ENCODE measurements at places on chromosomes 13 and 19.

DNA sequence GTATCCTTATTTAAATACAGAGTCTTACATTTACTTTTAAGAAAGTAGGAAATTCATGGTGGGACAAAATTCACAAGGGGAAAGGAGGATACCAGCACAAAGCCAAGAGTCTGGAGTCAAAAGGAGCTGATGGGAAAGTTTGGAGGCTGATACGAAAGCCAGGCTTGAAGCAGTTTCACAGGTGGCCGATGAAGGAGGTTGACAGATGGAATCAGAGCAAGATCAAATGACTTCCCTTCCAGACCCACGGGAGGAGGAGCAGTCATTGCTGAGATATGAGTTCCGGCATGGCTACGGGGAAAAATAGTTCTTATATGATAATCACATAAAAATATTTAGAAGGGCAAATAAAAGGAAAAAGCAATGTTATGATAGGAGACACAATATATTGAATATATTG, 65.0 kb downstream of the DGKH start:
- no peak for DNase-seq

DNA sequence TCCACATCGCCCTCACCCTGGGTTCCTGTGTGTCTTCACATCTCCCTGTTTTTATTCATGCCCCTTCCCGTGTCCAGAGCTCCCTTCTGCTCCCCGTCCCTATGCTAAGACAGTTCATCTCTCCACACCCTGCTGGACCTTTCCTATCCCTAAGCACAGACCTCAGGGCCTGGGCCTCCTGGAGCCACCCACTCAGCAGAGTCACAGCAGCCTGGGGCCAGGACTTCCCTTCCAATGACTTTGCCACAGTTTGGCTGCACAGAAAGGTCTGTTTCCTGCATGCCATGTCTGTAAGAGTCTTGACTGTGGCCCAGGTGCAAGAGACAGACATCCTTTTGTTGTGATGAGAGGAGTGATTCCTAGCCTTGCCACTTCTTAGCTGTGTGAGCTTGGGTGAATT, 470.7 kb downstream of the TSHZ3 start:
- DNase-seq = no peak

- DNase-seq = no peak
These were observed 85.5 kb upstream of the FGF14 start for GRCh38 chr13:102487330-102487729.

- DNase-seq = no peak
These were observed 26.7 kb downstream of the WDR62 start for GRCh38 chr19:36081385-36081784.

DNA sequence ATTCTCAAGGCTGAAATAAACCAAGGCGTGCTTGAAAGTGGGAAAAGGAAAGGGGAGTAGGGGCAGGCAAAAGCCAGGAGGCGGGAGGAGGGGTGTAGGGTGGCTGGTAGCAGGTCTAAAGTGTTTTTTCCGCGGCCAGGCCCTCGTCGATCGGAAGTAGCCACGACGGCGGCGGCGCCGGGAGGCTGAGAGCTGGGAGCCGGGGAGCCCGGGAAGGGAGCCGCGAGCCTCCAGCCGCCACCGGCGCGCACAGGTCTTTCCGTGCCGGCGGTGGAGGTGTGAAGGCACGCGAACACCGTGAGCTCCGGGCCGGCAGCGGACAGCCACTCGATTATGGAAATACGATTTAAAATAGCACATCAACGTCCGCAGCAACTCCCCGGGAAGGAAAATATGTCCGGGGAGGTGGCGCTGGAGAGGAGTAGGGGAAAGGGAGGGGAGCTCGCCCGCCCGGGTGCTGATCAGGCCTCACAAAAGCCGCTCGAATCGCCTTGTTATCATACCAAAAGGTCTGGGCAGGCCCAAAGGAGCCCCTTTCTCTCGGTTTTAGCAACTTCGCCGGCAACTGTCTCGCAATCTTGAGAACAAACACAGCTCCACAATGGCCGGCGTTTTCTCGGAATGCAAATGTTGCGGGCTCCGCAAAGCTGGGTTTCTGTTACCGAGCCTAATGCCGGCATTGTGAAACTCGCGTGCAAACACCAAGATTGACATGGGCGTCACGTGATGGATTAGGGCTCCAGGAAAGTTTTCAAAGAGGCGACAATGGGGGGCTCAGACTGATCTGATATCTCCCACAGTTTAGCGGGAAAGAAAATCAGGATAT, 2.9 kb upstream of the PCDH8 start:
- DNase-seq = no peak

GRCh38 chr19:31725051-31725450, 375.8 kb upstream of the TSHZ3 start:
- DNase-seq = no peak

GRCh38 chr13:74866101-74866500, 615.9 kb downstream of the TBC1D4 start:
- DNase-seq = no peak

GRCh38 chr19:5697022-5697889, 7.2 kb downstream of the RPL36 start:
- DNase-seq = no peak

- DNase-seq = no peak
These were observed 341.0 kb downstream of the DNAJC15 start for GRCh38 chr13:43364210-43365038.

DNA sequence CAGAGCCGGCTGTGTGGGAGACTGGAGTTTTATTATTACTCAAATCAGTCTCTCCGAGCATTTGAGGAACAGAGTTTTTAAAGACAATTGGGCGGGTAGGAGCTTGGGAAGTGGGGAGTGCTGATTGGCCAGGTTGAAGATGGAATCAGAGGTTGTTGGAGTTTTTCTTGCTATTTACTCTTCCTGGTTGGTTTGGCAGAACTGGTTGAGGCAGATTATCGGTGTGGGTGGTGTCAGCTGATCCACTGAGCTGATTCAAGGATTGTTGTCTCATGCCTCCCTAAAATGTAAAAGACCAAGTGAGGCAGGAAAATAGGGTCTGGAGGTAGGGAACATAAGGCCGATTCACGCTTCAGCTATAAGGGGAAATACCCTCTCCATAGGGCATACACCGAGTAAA, 1.3 kb upstream of the TDRD12 start:
- DNase-seq = no peak

- peak; percentile 9 for DNase-seq
These were observed 79.3 kb downstream of the KDM4B start for GRCh38 chr19:5048091-5048726.

DNA sequence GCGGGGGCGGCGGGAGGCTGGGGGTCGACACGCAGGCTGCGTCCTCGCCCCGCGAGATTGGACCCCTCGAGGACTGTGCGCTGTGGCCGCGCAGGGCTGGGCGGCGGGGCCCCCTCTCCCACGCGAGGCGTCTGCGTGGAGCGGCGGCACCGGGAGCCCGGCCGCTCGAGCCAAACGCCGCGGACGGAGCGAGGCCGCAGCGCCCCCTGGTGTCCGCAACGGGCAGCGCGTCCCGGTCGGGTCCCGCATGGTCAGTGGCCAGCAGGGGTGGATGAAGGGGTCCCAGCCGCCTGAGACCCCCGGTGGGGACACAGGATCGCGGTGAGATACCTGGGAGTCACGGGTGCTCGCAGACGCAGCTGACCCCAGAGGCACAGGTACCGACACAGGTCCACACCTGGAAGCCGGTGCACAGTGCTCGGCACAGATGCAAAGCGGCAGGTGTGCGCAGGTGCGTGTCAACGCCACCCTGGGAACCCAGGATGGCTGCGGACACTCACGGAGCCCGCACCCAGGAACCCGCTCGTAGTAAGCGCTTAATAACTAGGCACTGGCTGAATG, 2.1 kb upstream of the CIRBP start:
- no peak for DNase-seq

- peak; percentile 81 for DNase-seq
These were observed 703 bp upstream of the PLEKHG2 start for GRCh38 chr19:39411832-39412099.

- DNase-seq = no peak
These were observed 83.0 kb downstream of the POLR1D start for GRCh38 chr13:27704681-27705080.

- DNase-seq = no peak
These were observed 22.1 kb downstream of the MAST3 start for GRCh38 chr19:18119717-18120105.

- no peak for DNase-seq
These were observed 499.5 kb upstream of the GPC6 start for GRCh38 chr13:92727118-92727517.

DNA sequence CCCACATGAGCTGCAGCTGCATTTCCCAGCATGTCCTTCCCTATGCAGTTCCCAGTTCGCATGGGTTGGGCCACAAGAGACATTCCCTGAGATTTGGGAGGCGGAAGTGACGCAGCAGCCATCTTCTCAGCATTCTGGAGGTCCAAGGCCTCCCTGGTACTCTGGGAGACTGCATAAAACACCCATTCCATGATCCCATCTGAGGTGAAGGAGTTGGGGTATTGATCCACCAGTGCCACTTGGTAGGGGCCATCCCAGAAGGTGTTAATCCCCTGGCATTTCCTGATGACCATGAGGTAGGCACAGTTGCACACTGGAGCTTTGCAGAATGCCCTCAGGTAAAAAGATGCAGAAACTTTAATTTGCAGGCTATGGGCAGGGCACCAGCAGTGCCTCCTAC, 25.4 kb downstream of the POP4 start:
- DNase-seq = no peak

DNA sequence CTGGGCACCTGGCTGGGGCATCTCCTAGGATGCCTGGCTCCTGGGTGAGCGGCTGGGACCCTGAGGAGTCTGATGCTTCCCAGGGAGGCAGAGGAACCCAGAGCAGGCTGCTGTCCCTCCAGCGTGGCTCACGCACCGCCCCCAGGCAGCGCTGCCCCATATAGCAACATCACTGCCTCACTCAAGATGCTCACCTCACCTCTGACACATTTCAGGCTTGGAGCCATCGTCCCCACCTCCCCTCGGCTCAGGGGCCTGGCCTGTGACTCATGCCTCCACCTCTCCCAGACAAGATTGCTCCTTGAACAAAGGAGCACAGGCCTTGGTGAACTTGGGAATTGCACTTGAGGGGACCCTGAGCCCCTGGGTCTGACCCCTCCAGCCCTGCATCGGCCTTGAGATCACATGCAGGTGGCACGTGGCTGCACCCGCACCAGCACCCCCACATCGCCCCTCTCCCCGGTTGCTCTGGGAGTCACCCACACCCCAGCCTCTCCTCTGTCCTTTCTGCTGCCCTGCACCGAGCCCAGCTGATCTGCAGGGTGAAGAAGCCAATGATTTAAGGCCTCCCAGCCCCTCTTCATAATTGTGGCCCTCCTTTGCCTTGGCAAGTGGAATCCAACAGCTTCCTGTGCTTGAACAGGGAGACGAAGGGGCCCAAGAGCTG, 11.2 kb downstream of the CEBPA start:
- DNase-seq = no peak

DNA sequence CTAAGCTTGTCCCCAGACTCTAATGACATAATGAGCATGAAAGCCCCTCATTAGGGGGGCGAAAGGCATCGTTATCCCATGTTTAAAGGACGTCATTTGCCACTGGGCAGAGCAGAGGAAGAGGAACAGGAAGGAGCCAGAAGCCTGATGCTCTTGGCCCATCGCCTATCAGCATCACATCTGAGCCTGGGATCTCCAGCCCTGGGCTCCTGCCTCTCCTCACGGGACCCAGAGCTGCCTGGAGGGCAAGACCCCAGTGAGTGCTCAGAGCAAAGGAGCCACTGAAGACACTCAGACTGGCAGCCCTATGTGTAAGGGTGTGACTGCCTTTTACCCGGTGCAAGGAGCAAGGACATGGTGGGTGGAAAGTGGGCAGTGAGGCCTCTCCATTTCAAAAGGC, 115.0 kb upstream of the ZNF507 start:
- DNase-seq = no peak

GRCh38 chr13:110329798-110330461, 22.8 kb downstream of the COL4A2 start:
- DNase-seq = no peak

GRCh38 chr13:52366291-52366690, 39.7 kb downstream of the THSD1 start:
- DNase-seq = no peak

GRCh38 chr13:41387576-41387975, 69.8 kb upstream of the RGCC start:
- DNase-seq = no peak
